Urothelium cell line (cell line): ENCODE measurements at places on chromosomes 2 and 18.
A peak's percentile ranks its signal among the peaks of the same experiment; 100 is the strongest.

DNA sequence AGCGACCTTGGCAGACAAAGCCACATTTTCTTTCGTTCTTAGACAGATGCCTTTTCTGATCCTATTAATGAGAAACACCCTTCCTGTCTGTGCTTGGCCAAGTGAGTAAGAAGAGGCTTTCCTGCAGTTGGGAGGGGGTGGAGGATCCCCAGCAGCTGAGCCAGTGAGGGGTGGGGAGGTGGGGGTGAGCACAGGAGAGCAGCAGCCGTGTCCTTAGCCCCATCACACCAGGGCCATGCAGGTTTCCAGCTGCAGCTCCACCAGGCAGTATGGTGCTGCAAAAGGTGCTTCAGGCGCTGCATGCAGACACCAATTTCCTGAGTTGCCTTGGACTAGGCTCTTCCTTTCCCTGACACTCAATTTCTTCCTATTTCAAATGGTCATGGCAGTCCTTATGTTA, 123.3 kb upstream of the SIX2 start:
- no peak for DNase-seq

DNA sequence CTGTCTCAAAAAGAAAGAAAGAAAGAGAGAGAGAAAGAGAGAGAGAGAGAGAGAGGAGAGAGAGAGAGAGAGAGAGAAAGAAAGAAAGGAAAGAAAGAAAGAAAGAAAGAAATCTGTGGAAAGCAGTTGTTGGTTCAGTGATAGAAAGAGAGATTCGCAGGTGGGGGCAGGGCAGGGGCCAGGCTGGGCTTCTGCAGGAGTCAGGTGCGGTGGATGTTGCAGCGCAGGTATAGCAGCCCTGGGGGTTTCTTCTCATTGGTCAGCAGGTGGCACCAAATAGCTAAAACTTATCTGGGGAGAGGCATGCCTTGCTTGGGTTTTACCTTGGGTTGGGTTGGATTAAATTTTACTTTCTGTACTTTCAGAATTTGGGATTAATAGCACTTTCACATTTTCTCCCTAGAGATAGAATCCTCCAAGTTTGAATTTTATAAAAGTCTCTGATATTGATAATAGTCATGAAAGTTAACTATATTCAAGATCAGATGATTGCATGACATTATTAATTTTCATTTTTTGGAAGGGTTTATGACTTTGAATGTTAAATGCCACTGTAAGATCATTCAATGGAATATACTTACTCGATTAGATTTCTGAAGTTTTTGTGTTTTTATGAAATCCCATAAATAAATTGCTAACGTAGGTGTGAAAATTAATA, 66.6 kb downstream of the SPTBN1 start:
- peak; percentile 62 for DNase-seq

GRCh38 chr2:34001557-34001956, 402.5 kb upstream of the FAM98A start:
- no peak for DNase-seq

- no peak for DNase-seq
Measured at GRCh38 chr18:43772907-43773306, 495.6 kb upstream of the SYT4 start.

- no peak for DNase-seq
Measured at GRCh38 chr2:151381266-151381665, 23.9 kb downstream of the TNFAIP6 start.

GRCh38 chr18:9827211-9827792, 58.5 kb upstream of the TXNDC2 start:
- no peak for DNase-seq

GRCh38 chr18:54416436-54416835, 58.7 kb downstream of the C18orf54 start:
- DNase-seq: peak; percentile 19

GRCh38 chr2:149739883-149740265, 152.3 kb upstream of the MMADHC start:
- no peak for DNase-seq

DNA sequence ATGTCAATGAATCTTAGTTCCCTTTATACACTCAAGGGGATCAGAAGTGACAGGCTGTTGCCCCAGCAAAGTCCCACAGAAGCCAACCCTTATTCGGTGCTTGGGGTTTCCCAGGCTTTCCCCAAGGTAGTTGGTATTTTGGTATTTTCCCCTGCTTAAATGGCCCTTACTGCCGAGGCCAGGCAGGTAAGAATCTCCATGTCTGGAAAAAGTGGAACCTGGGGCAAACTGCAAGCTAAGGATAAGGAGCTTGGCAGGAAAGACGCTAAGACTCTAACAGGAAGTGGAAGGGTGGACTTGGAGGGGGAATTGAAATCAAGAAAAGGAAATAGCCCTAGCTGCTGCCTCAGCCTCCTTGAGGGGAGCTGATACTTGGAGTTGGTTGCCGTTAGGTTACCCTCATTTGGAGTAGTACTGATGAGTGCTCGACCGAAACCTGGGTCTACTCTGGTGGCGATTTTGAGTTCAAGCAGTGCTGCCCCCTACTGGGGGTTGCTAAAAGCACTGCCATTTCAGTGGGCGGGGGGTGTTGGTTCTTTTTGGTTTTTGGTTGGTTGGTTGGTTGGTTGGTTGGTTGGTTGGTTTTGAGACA, 3.3 kb upstream of the GPBAR1 start:
- peak; percentile 49 for DNase-seq

GRCh38 chr2:203685789-203686420, 20.5 kb upstream of the CD28 start:
- no peak for DNase-seq

DNA sequence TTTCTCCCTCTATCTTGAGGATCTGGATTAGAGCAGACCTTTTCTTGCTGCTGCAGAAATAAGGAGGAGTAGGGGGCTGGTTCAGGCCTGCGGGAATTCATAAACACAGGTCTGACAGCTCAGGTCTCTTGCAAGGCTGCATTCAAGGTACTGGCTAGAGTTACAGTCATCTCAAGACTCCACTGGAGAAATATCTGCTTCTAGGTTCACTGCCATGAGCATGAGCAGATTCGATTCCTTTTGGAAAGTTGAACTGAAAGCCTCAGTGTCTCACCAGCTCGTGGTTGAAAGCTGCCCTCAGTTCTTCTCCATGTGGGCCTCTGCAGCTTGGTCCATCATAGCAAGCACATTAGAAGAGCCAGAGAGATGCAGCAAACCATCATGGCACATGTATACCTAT, 124.4 kb upstream of the SETBP1 start:
- no peak for DNase-seq

GRCh38 chr2:150538651-150539201, 51.3 kb upstream of the RND3 start:
- no peak for DNase-seq

GRCh38 chr2:10162586-10163497, 40.3 kb downstream of the RRM2 start:
- DNase-seq: no peak

- peak; percentile 26 for DNase-seq
Measured at GRCh38 chr18:54983041-54983686, 23.9 kb upstream of the CCDC68 start.

GRCh38 chr2:201654616-201655384, 11.5 kb upstream of the TMEM237 start:
- DNase-seq: no peak

DNA sequence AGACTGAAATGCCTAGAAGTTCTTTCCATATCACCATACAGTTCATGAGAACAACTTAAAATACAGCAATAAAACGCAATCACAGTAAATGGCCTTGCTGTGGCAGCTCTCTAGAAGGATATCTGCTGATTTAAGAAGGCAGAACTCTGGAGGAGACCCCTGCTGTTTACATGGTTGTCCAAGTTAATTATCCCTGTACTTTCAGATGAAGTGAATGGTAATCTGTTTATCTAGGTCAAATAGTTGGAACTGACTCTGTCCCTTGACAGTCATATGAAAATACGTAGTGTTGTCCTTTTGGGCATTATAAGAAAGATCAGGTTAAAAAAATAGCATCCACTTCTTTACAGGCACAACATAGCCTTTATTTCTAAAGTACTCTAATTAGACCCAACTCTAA, 115.6 kb downstream of the COLEC12 start:
- DNase-seq: no peak

GRCh38 chr2:227124811-227125210, 39.2 kb downstream of the COL4A4 start:
- DNase-seq: no peak

GRCh38 chr18:69951182-69951581, 3.5 kb upstream of the CD226 start:
- DNase-seq: no peak

DNA sequence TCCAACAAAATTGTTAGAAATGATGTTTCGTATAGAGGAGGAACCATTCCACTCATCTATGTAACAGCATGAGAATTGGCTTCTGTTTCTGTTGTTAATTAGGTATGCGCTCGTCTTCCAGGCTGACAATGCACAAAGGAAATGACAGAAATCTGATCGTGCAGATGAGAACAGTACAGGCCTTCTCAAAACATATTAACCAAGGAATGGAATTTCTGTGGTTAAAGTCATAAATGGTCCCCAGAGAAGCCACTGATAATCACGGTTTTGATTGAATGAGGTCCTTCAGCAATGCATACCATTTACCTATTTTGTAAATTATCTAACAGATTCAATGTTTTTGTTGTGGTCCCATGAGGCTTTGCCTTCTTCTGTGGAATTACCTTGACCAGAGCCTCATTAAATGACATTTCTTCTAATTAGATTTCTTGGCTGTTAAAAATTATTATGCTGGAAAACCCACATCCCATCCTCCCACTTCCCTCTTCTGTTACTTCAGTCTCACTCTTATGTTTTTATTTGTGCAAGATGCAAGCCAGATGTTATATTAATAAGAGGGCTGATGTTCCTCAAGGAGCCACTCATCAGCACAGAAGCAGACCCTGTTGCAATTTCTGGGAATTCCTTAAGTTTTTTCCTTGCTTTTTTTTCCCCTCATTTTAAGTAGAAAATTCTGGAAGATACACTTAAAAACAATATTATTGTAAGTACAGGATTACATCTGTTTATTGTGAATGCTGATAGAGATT, 395.8 kb downstream of the PID1 start:
- DNase-seq: peak; percentile 21

- no peak for DNase-seq
Measured at GRCh38 chr2:45182667-45183295, 173.5 kb upstream of the SIX2 start.

GRCh38 chr18:12287131-12287681, 20.8 kb upstream of the TUBB6 start:
- DNase-seq: no peak

DNA sequence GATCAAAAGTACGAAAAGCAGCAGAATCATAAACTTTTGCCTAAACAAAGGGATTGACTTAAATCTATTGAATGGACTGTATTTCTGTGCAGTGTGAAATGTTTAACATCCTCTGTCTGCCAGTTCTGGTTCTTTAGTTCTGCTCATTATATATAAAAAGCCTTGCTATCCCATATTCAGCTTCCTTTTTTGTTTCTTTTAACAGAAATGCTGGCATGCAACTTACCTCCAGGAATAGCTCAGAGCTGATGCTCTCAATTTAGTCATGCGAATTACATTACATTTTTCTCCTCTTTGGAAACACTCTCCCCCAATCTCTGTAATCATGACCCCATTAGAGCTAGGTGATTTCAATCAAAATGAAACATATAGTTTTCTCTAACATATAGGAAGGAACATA, 73.6 kb downstream of the SPHKAP start:
- DNase-seq: no peak

DNA sequence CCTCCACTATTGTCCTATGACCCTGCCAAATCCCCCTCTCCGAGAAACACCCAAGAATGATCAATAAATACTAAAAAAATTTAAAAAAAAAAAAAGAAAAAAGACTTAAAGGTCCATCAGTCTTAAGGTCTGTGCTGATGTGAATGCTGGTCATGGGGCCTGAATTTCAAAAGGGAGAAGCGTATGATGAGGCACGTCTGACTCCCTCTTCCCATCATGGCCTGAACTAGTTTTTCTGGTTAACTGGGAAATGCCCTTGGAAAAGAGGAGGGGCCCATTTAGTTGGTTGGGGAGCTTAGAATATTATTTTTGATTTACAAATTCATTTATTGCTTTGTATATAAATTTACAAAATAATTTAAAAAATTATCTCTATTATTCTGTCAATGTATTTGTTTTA, 291.0 kb upstream of the CDH19 start:
- DNase-seq: no peak

DNA sequence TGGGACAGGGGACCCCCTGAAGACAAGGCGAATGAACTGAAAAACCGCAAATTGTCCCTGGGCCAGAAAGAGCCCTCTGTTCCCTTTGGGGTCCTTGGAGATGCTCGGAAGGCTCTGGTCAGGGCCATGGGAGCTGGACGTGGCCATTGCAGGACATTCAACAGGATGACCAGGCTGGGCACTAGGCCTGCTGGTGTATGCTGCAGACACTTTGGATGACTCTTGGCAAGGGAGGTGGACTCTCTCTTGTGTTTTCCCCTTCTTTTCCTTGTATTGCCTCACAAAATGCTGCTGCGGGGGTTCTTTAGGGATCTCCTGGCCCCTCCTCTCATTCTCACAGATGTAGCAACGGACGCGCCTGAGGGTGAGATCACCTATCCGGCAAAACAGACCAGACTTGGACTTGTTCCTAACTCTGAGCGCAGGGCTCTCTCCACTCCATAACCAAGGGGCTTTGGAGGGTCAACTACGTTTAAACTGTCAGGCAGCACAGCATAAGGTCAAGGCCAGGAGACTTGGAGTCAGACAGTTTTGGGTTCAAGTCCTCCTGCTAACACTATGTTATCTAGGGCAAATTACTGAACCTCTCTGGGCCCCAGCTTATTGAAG, 41.8 kb upstream of the SH3RF3 start:
- DNase-seq: no peak

- DNase-seq: no peak
Measured at GRCh38 chr2:27255660-27256059, 7.2 kb downstream of the SLC30A3 start.

- DNase-seq: no peak
Measured at GRCh38 chr18:60162388-60162787, 210.2 kb downstream of the MC4R start.

GRCh38 chr2:212726403-212726802, 187.8 kb upstream of the ERBB4 start:
- DNase-seq: no peak

DNA sequence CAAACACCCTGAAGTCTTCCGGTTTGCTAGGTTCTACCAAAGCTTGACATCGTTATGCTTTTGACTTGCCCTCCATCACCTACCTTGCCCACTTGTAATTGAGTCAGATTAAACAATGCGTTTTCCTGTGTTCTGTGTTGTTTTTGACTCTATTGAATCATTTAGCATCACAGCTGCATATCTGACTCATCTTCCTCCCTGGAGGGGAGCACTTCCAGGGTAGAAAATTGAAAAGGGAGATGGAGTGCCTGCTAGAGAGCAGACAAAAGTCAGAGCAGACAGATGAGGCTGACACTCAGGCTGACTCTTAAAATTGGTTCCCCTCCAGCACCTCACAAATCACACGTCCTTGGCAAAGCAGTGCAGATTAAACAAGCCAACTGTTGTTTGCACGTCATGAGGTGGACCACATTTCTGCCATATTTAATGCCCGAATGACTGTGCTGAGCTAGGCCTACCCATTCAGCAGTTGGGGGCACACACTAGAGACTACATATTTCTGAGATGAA, 2.2 kb downstream of the MPP4 start:
- DNase-seq: peak; percentile 48
